Stimulated activated CD4-positive, alpha-beta T cell treated with anti-CD3 and anti-CD28 coated beads, Interleukin-2, amount 100 ng/mL, for 4 hours (primary cell): ENCODE measurements at places on chromosomes 2 and 18.

DNA sequence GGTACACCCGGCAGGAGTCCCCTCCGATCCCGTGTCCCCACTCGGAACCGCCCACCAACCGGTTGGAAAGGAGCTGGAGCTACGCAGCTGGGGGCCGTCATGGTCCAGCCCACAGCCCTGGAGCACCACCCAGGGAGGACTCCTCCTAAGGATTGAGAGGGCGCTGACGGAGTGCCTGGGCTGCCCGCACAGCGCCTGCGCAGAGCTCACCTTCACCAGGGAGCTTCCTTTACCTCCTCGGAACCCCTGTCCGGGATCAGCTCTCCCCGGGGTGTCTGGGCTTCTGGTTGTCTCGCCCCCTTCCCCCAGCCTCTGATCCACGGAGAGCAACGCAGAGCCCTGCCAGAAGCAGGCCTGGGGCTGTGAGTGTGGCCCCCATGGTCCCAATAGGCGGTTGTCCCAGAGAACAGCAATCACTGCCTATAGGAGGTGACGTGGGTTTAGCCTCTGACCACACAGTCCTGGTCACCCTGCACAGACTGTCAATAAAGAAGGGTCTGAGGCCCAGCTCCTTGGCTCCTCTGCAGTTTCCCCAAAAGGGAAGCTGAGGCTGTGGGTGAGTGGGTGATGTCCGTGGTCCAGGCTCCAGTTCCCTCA lies 14.6 kb downstream of the ALPG start:
- no peak for DNase-seq

DNA sequence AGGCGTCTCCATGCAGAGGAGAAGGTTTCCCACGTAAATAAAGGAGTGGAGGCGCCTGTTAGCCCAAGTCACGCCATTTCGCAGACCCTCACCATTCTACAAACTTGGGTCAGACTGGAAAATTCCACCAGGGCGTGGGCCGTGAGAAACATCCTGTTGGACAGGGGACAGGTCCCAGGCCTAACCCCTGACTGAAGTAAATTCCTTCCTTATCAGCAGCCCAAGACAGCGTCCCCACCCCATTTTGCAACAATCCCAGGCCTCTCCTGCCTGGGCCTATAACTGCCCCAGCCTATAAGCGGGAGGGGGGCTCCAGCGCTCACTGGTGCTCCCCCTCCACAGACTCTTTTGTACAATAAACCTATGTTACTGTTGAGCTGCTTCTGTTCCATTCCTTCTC lies 57.3 kb upstream of the CBLN2 start:
- DNase-seq: no peak

DNA sequence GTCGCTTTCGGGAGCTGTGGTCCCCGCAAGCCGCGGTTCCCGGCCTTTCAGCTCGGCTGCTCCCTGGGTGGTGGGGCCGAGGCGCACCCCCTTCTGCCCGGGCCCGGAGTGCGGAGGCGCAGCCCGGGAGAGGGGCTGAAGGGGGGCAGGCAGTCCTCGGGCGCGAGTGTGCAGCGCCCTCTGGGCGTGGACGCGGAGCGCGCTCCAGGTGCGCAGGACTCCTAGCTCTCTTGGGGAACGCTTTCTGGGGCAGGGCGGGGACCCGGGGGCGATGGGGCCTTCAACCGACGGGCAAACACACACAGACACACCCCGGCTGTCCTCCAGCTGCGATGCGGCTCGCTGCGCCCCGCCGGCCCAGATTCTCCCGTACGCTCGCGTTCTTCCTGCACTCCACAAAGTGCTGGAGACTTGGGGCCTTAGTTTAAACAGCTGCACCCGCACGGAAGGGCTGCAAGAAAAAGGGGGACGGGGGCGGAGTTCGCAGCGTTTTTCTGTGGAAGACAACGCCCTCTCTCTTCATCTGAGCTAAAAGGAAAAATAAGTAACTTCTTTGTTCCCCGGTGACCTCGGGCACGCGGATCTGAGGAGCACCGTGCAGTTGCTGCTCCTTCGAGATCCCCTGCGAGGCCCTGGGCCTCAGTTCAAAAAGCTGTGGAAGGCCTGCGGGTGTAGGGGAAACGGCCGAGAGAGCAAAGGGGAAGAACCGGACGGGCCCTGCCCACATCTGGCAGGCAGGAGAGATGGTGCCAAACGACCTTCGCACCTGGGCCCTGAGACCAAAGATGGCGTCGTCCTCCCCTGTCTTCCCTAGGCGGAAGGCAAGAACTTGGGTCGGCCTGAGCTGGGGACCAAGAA lies 593 bp upstream of the SDC1 start:
- DNase-seq: no peak

DNA sequence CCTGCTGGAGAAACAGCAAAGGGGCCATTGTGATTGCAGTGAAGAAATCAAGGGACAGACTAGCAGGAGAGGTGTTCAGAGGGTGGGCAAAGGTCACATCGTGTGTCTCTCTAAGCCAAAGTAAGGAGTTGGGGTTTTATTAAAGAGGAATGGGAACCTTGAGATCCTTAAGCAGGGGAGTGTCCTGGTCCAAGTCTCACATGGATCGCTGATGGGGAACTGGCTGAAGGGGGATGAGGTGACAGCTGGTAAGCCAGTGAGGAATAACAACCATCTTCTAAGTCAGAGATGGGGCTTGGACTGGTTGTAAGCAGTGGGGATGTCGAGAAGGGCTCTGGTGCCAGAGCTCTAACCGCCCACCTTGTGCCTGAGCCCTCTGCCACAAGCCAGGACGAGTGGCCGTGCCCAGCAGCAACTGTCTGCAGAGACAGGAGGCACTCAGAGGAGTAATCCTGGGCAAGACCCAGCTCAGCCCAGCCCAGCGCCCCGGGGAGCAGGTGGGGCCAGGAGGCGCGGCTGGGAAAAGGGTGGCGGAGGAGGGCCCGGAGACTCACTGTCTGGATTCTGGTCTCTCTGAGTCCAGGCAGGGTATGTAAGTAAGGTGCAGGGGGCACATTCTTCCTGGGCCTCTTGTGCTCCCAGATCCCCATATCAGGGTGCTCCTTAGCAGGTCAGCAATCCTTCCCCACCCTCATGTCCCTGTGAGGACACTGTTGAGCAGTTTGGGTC lies 13.7 kb downstream of the WNT10A start:
- DNase-seq: no peak

GRCh38 chr2:234983011-234983726 lies 31.4 kb downstream of the SH3BP4 start:
- no peak for DNase-seq

GRCh38 chr2:81542119-81542518 lies 1237.6 kb upstream of the LRRTM1 start:
- no peak for DNase-seq

GRCh38 chr2:239322416-239323086 lies 78.3 kb downstream of the HDAC4 start:
- DNase-seq: peak; percentile 26

- DNase-seq: no peak
Measured at GRCh38 chr2:71101656-71102055, 28.4 kb downstream of the MCEE start.

DNA sequence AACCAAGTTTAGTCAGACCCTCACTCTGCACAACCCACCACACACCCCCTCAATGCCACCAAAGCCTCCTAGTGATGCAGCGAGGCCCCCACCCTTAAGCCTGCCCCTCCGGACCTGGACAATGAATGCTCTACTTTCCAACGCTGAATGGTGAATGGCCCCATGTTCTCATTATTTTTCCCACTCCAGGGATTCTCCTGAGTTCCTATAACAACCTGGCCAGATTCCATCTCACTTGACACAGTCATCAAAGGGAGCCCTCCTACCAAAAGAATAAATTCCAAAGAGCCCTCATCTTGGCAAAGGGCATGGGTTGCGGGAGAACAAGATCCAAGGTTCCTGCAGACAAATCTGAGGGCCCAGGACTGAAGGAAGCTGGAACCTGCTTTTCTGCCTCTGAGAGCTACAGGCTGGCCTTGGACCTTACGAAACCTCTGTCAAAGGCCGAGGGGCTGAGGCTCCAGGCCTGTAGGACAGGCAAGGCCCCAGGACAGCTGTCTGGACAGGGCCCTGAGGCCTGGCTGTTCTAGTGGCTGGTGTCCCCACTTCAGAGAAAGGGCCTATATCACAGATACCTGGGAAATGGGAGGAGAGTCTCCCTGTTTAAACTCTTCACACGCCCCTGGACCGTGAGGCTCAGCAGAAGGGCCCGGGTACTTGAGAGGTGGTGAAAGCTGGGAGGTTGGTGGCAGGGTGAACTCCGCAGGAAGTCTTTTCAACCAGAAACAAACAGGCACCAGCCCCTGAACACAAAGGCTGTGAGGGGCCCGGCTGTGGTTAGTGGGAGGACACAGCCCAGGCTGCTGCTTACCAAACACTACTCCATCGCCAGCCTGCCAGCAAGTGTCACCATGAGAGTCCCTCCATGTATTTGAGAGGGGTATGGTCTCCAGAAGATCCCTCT lies 27.3 kb downstream of the SFXN5 start:
- no peak for DNase-seq

GRCh38 chr18:6328621-6329010 lies 86.1 kb downstream of the L3MBTL4 start:
- DNase-seq: no peak

- no peak for DNase-seq
Measured at GRCh38 chr2:50546790-50547189, 485.1 kb downstream of the NRXN1 start.

- DNase-seq: no peak
Measured at GRCh38 chr18:45518311-45519155, 96.7 kb upstream of the SLC14A2 start.

GRCh38 chr18:25111377-25112288 lies 240.3 kb downstream of the ZNF521 start:
- DNase-seq: no peak

- DNase-seq: no peak
Measured at GRCh38 chr2:229370509-229370908, 99.4 kb upstream of the PID1 start.

- DNase-seq: no peak
Measured at GRCh38 chr2:156653675-156654074, 217.5 kb downstream of the GPD2 start.

DNA sequence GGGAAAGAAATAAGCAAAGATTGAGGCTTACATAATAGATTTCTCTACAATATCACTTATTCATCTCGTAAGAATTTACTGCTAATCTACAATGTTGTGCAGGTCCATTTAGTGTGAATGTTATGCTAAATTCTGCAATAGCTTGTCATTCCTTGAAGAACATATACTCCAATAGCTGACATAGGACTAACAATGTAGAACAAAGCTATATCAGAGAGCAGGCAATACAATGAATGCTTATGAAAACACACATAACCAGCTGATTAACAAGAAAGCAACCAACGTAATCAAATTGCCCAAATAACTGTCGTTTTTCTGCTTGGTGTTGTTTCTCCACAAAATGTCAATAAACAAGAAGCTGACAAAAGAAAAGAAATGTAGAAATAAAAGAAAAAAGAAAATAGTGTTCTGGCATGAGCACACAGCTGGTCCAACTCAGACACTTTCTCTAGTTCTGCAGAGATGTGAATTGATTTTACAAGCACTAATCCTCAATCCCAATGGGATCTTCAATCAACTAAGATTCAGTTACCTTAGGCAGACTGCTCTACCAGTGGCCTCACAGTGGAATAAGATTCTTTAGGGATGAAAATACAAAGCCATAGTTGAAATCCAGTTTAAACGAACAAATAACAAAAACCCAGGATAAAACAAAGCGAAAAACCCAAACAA lies 1024.7 kb upstream of the PIK3C3 start:
- no peak for DNase-seq

DNA sequence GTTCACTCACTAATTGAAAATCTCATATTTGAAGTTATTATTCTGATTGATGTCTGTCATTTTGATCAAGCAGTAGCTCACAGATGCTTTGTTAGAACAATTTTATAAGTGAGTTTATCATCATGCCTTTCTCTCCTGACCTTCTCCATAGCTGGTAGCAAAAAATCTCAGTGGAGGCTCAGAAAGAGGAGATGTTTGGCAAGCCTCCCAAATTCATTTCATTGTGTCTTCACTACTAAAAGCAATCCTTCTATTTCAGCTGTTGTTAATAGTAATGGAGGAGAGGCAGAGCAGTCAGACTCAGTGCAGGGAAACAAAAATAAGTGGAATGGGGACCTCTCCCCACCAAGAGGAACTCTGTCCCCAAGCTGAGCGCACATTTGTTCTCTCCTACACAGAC lies 2127.8 kb upstream of the CELF4 start:
- no peak for DNase-seq

GRCh38 chr2:73999881-74000597 lies 15.3 kb downstream of the TET3 start:
- no peak for DNase-seq

DNA sequence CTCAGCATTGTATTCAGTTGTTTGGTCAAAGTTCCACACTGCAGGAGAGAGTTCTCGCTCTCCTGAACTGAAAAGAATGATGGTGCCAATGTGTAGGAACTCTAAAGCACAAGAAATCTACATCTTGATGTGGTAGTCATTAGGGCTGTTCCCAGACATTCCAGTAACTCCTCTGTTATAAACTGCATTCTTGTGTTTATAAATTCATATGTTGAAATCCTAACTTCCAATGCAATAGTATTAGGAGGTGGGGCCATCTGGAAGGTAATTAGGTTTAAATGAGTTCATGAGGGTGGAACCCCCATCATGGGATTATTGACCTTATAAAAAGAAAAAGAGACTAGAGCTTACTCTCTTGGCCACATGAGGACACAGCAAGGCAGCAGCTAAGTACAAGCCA lies 239.6 kb downstream of the CDH20 start:
- no peak for DNase-seq

- no peak for DNase-seq
Measured at GRCh38 chr18:37668971-37669747, 103.6 kb upstream of the CELF4 start.

GRCh38 chr2:13260402-13260801 lies 543.7 kb downstream of the TRIB2 start:
- no peak for DNase-seq

- DNase-seq: no peak
Measured at GRCh38 chr18:7049951-7050350, 67.6 kb downstream of the LAMA1 start.

DNA sequence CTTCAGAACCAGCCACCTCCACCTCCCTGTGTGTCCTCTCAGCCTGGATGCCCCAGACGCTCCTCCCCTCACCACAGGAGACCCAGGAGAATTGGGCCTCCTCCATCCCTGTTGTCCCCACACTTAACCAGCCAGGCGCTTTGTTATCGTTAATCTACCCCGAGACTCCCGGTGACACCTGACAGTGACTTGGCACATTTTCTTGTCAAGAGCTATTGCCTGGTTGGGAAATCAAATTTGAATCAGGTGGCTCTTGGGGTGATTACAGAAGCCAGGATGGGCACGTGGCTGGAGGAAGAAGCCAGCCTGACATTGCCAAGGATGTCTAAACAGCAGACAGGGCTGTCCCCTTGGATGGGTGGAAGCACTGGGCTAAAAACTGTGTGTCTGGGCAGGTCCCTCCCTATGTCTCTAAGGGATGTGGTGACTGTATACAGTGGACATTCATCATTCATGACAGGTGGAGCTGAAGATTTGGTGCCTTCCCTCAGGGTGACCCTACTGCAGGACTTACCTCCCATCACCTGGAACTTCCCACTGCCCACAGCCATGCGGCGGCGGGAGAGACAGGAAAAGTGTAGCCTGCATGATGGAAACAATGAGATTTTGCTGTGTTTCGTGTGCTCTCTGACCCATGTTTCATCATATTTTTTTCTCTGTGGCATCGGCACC lies 157.2 kb upstream of the CAPN13 start:
- DNase-seq: no peak
